Epithelial cell of proximal tubule (primary cell): ENCODE measurements at places on chromosomes 2 and 18. TPM values are rescaled to one million over a fixed set of nuclear protein-coding genes. Genes with fewer than 3 reads are reported as not detected.
A peak's percentile ranks its signal among the peaks of the same experiment; 100 is the strongest.

The VIT gene
- total RNA-seq = not detected in 2 replicates

The ID2 gene
- 7.1 and 28.3 TPM in 2 replicates for total RNA-seq

The MEX3C gene
- total RNA-seq = 47.1 and 52.4 TPM in 2 replicates

The ARHGEF33 gene
- total RNA-seq = under 0.01 and 0.22 TPM in 2 replicates

The FOXD4L1 gene
- not detected in 2 replicates for total RNA-seq

The TMEM178A gene
- 2.8 and 2.9 TPM in 2 replicates for total RNA-seq

The DPP10 gene
- 0.06 and 0.14 TPM in 2 replicates for total RNA-seq

GRCh38 chr2:239719791-239720360 lies 305.3 kb downstream of the NDUFA10 start:
- no peak for DNase-seq

DNA sequence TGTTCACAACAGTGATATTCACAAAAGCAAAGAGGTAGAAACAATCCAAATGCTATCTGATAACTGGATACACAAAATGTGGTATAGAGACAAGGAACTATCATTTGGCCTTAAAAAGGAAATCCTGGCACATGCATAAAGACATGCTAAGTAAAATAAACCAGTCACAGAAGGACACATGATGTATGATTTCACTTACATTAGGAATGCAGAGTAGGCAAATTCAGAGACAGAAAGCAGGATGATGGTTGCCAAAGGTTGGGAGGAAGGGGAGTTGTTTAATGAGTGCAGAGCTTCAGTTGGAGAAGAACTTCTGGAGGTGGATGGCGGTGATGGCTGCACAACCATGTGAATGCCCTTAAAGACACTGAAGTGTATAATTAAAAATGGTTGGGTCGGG lies 38.1 kb downstream of the ATP8B1 start:
- DNase-seq = no peak

GRCh38 chr18:67183398-67183797 lies 333.1 kb downstream of the DSEL start:
- DNase-seq = no peak

DNA sequence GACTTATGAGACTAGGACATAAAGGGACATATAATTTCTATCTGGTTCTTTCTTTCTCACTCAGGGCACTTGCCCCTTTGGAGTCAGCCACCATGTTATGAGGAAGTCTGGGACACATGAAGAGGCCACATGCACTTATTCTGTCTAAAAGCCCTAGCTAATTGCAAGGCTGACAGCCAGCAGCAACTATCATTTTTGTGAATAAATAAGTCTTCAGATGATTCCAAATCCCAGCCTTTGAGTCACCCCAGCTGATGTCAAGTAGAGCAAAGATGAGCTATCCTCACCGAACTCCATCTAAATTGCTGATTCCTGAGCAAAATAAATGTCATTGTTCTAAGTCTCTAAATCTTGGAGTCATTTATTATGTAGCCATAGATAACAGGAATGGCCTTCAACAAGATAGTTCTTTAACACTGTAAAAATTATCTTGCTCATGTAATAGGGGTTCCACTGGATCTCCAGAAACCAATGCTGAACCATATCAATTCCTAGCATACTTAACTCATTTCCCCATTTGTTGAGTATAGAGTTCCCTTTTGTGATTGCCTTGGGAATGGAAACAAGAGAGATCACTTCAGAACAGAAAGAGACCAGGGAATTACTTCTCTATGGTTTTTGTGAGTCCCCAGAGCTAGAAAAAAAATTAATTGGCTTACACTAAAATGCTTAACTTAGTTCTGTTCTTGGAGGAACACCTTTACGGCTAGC lies 50.6 kb upstream of the FN1 start:
- DNase-seq = no peak

- no peak for DNase-seq
Measured at GRCh38 chr2:144390424-144391020, 129.4 kb downstream of the ZEB2 start.

GRCh38 chr18:1047406-1047805 lies 142.7 kb downstream of the ADCYAP1 start:
- no peak for DNase-seq

DNA sequence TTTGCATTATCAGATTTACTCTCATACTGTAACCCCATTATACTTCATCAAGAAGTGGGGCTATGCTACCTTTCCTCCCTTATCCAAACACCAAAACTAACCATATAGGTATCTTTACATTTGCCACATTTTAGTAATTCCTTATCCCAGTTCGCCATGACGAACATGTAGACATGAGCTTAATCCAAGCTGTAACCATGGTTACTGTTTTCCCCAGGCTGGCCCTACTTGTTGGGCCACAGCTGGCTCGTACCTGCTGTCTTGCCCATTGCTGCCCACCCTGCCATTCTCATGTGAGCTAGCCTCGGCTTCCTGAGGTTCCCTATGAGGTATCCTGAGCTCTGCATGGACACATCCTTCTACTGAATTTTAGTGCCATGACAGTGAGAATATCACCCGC lies 117.7 kb downstream of the PARD3B start:
- no peak for DNase-seq

DNA sequence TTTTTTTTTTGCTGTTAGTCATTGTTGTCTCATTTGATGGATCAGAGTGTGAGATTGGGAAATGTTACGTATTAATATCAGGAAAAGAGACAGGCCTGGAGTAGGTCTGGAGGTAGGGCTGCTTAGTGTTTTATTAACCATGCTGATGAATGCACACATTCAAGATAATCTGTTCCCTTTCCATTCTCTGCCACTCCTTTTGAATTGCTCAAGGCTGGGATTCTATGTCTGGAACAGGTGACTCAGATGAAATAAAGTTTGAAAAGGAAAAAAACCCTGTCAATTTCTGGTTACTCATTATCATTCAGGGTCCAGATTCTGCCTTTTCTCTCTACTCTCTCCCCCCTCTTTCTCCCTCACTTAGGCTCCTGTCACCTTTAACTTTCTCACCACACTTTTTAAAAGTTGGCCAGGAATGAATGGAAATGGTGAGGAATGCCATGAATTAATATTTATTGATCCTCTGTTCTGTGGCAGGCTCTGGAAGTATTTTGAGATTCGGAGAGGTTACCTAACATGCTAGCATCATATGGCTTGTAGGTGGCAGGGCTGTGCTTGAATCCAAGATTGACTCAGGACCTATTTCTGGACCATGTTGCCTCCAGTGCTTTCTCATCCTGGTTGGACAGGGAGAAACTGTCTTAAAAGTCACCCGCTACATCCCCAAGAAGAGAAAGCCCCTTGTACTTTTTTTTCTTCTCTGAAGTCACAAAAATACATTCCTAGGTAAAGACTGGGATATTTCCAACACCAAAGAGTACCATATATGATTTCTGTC lies 40.2 kb downstream of the MAP4K4 start:
- peak; percentile 64 for DNase-seq

GRCh38 chr2:132577686-132578085 lies 92.3 kb downstream of the LYPD1 start:
- DNase-seq = no peak

DNA sequence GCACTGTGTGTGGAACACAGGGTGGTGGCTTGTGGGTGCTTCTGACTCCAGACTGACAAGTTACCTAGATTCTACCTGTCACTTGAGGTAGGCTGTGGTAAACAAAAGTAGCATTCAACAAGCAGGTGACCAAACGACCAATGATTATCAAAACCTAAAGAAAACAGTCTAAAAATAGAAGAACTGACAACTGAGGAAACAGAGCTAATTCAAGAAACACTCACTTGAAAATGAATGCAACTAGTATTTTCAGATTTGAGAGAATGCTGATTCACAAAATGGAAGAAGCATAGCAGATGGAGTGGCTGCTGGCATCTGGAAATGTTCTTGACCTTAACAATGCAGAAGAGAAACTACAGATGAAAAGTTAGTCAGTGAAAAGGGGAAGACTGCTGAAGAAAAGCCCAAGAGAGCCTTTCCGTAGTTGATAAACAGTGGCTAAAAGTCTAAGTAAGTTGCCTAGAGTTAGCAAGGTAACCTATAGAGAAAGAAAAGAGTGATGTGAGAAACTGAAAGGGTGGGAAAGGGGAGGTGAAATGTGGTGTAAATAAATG lies 170.4 kb downstream of the NCK2 start:
- no peak for DNase-seq

DNA sequence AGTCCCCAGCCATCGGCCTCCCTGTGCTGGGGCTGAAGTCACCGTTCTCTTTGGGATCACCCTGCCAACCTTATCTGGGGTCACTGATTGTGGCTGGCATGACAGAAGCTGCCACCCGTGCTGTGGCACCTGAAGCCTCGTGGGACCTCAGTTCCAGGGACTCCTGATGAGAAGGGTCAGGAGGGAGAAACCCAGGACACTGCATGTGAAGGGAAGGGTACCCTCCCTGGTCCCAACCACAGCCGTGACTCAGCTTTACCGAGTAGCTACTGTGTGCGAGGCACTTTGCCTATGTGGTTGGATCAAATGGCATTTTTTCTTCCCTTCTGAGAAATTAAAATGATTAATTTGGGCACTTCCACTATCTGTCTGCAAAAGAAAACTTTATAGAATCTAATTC lies 64.4 kb downstream of the SP110 start:
- DNase-seq = no peak

- no peak for DNase-seq
Measured at GRCh38 chr18:1488957-1489356, 584.3 kb downstream of the ADCYAP1 start.

DNA sequence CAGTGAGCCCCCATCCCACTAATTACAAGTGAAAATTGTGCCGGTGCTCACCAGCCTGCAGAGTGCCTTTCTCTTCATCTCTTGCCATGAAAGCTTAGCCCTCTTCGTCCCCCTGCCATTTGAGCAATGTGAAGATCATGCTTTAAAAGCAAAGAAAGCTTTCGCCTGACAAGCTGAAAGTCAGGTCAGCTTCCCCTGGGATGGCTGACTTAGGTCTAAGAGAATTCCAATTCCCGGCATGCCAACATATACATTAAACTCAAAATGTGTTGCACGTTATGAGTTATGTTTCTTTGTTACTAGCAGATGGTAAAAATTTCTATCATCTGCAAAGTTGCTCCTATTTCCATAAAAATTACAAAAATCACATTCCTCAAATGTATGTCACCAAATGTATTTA lies 129.8 kb downstream of the AFF3 start:
- no peak for DNase-seq

DNA sequence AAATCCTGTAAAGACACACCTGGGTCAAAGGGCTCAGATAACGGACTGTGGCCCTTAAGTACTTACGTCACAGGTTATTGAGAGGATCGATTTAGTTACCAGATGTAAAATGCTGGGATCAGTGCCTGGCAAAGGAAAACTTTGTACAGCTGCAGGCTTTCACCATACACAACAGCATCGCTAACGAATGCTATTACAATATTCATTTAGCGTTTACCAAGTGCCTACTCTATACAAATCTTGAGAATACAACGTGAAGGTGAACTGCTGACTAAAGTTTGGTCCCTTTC lies 619 bp upstream of the MSH6 start:
- DNase-seq = no peak

DNA sequence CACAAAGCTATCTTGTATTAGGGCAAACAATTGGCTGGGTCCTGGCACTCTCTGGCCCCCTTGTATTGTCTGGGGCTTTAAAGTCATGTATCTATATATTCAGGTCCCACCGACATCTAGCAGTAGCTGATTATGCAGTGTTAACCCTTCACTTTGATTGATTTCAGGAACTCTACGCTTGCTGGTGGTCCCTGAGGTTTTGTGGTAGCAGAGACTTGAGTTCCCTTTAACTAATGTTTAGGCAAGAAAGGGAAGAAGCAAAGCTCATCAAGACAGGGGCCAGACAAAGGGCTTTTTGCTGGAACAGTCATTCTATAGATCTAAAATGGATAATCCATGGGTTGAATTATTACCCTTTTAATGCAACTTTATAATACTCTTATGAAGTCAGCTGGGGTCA lies 95.3 kb upstream of the EPB41L3 start:
- DNase-seq = no peak

GRCh38 chr18:7855671-7856070 lies 288.6 kb downstream of the PTPRM start:
- DNase-seq = no peak

GRCh38 chr2:67156796-67157195 lies 240.3 kb upstream of the ETAA1 start:
- no peak for DNase-seq

GRCh38 chr18:41954827-41955613 lies at the start of gene PIK3C3:
Gene PIK3C3 (plus strand): TSS chr18:41955234. CDS start chr18:41955292, 58 bp downstream.
- DNase-seq = peak; percentile 87
